Left lung (tissue), 14 donors: ENCODE measurements at places on chromosomes 7 and 10.

- peaks cover 9% of the 10 kb centered on the region for H3K36me3 ChIP-seq
- H3K27me3 ChIP-seq = no peaks in the 10 kb centered on the region
- peaks cover 4% of the 10 kb centered on the region for H3K4me1 ChIP-seq
- no peak for DNase-seq
- H3K4me3 ChIP-seq = no peak overlapping the region
These were observed 102.1 kb downstream of the WDFY4 start for GRCh38 chr10:48786606-48787282.

- H3K4me3 ChIP-seq = no peak overlapping the region
- no peaks in the 10 kb centered on the region for H3K27me3 ChIP-seq
- H3K4me1 ChIP-seq = no peaks in the 10 kb centered on the region
These were observed 104.6 kb downstream of the FOXP2 start for GRCh38 chr7:114519240-114519639.

- no peak overlapping the region for H3K4me3 ChIP-seq
- H3K36me3 ChIP-seq = no peaks in the 10 kb centered on the region
- no peak overlapping the region for H3K27ac ChIP-seq
- no peaks in the 10 kb centered on the region for H3K4me1 ChIP-seq
- H3K27me3 ChIP-seq = no peaks in the 10 kb centered on the region
These were observed 91.7 kb downstream of the GPR26 start for GRCh38 chr10:123757853-123758252.

- no peak overlapping the region for H3K27ac ChIP-seq
- H3K27me3 ChIP-seq = peaks cover 94% of the 10 kb centered on the region
- no peak for DNase-seq
These were observed 39.5 kb downstream of the CNPY1 start for GRCh38 chr7:155506854-155507337.
